Glutamatergic neuron (in vitro differentiated cells): ENCODE measurements at places on chromosomes 4 and X. TPM values are rescaled to one million over a fixed set of nuclear protein-coding genes. Genes with fewer than 3 reads are reported as not detected.

GRCh38 chr4:165971446-165971845 is 98.4 kb downstream of the TLL1 start:
- DNase-seq = no peak

GRCh38 chr4:122652379-122652778 is 31.5 kb upstream of the IL21 start:
- DNase-seq = no peak

DNA sequence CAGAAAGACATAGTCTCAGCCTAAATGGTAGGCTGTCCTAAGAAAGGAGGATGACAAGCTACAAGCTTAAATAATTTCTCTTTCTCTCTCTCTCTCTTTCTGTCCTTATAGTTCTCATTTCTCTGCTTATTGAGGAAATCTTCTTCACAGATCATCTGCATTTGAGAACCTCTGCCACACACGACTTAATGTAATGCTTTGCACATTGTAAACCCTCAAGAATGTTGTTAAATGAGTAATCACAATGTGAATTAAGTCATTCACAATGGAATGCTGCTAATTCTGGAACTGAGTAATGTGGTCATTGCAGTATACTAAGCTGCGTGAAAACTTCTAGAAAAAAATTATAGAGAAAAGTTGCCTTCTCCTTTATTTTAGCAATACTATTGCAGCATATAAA is 508.9 kb upstream of the FTHL17 start:
- no peak for DNase-seq

DNA sequence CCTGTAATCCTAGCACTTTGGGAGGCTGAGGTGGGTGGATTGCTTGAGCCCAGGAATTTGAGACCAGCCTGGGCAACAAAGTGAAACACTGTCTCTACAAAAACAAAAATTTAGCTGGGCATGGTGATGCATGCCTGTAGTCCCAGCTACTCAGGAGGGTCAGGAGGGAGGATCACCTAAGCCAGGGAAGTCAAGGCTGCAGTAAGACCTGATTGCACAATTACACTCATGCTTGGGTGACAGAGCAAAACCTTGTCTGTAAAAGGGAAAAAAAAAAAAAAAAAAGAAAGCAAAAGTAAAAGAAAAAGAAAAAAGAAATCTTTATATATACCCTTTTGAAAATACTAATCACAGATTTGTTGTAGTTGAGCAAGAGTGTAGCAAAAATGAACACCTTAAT is 801.0 kb upstream of the IGFBP7 start:
- no peak for DNase-seq

GRCh38 chr4:57117491-57117890 is 7.3 kb upstream of the IGFBP7 start:
- DNase-seq = no peak

GPC3 gene
- total RNA-seq = 4.2 TPM
